Fibroblast of the aortic adventitia (primary cell): ENCODE measurements at places on chromosomes 3 and 15. TPM values are rescaled to one million over a fixed set of nuclear protein-coding genes. Genes with fewer than 3 reads are reported as not detected.

- DNase-seq, result peak; percentile 83
Observed at GRCh38 chr3:9884555-9885165, 4.6 kb upstream of the CIDEC start.

- no peak for DNase-seq
Observed at GRCh38 chr15:26691249-26691648, 81.6 kb downstream of the GABRB3 start.

DNA sequence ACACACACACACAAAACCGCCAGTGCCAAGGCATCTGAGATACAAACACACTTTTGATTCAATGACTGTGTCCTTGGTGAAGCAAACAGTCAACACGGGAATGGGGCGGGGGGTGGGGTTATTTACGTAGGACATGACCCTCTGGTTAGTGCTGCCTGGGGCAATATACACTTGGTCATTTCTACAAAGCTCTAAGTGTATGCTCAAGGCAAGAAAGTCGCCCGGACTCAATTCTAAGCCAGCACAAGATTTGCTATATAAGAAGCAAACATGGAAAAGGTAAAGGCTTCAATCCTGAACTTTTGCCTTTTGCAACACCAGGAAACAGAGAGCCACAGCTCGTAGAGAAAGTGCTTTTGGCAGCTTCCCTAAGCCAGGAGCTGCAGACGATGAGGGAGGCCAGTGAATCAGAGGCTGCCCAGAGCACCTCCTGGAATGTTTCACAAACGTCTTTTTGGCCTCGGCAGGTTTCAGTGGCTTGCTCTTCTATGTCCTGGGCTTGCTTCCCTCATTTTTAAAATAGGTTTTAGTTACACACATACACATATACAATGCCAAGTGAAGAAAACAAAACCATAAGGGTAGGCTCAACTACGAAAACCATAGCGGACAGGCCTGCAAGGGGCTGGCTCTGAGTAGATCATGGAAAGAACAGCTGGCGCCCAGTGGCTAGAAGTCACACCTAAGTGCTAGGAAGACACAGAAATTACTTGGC, 73.6 kb downstream of the TM4SF4 start:
- peak; percentile 98 for DNase-seq

GRCh38 chr3:125214738-125215137, 2.2 kb upstream of the SLC12A8 start:
- no peak for DNase-seq

- no peak for DNase-seq
Observed at GRCh38 chr15:38376081-38376480, 77.8 kb upstream of the FAM98B start.

- DNase-seq, result no peak
Observed at GRCh38 chr3:123524981-123525380, 59.9 kb downstream of the HACD2 start.

DNA sequence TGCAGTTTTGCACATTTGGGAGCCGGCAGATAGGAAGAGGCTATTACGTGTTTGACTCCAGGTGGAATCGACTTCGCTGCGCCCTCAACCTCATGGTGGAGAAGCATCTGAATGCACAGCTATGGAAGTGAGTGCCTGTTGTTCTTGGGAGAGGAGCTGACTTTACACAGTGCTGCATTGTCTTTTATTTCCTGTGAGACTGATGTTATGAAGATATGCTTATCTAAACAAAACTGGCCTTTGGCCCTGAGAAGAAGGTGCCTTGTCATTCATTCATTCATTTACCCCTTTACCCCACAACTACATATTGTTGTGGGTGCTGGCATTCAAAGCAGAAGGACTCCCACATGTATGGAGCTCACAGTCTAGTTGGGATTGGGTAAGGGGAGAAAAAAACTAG, 32.6 kb downstream of the PSMD6 start:
- no peak for DNase-seq

- DNase-seq, result no peak
Observed at GRCh38 chr3:149409351-149409750, 31.9 kb upstream of the TM4SF1 start.

- DNase-seq, result no peak
Observed at GRCh38 chr3:58180940-58181587, 29.7 kb downstream of the DNASE1L3 start.

- no peak for DNase-seq
Observed at GRCh38 chr3:127777332-127777731, 45.0 kb downstream of the MGLL start.

- DNase-seq, result no peak
Observed at GRCh38 chr15:51825698-51826097, 3.8 kb upstream of the TMOD3 start.

GRCh38 chr3:9066141-9066540, 102.9 kb upstream of the RAD18 start:
- DNase-seq, result peak; percentile 43

DNA sequence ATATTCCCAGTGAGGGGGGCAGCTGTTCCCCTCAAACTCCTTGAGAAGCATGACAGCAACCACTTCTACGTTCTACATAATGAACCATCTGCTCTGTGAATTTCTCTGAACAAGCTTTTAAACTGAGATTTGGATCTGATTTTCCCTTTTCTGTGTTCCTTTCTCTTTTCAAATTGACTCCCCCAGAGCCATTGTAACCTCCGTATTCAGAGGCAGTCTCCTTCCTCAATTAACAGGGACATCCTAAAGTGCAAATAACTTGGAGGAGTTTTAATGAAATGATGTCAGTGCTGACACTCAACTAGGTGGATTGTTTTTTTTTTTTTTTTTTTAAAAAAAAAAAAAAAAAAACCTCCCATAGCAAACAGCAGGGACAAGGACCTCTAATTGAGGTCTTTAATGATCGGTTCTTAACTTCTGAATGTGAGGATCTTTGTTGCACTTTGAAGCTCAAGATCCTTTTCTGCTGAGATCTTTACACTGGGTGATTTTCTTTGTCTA, 48.8 kb downstream of the ADAMTS9 start:
- no peak for DNase-seq

DNA sequence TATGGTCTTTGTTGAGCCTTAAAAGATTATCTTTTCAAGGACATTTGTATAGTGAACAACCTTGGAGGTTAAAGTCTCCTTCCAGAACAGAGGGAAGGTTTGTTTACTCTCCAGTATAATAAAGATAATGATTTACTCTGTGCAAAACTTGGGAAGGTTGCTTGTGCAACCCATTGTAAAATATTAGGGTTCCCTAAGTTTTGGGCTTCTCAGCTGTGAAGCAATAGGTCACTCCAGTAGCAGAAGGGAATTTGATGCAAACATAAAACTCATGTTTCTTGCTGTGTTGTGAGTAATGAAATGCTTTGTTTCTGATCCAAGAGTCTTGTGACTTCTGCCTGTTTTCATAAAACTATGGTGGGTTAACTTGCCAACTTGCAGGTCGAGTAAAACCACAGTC, 177.5 kb downstream of the SUCNR1 start:
- DNase-seq, result peak; percentile 32

DNA sequence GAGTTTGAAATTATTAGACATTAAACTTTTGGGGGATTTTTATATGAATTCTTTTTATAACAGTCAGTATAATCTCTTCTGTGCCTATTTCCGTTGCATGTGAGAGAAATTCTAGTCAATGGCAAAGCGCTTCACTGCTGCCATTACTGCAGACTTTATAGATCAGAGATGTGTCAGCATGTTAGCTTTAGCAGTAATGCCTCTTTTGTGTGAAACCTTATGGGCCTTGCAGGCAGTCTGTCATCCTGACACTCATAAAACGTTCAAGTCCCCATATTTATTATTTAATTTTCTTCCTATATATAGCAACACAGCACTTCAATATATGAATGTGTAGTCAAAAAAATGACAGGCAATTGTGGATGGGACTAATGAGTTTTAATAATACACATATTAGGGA, 191.0 kb downstream of the NLGN1 start:
- no peak for DNase-seq

DNA sequence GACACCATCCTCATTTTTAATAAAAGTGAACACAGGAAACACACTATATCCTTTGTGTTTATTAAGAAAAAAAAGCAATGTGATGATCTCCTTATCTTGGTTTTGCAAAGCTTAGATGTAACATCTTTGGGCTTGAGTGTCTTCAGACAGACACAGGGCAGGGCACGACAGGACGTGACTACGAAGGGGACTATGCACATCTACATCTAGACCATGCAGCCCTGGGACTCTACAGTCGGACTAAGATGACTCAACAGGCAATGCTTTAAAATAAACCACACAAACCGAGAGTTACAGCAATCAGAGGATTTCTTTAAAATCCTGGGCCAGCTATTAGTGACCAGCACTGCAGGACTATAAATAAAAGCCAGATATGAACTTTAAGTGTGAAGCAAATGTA, 22.8 kb upstream of the TM2D3 start:
- DNase-seq, result peak; percentile 59

GRCh38 chr3:188472336-188472735, 318.4 kb downstream of the LPP start:
- peak; percentile 23 for DNase-seq

DNA sequence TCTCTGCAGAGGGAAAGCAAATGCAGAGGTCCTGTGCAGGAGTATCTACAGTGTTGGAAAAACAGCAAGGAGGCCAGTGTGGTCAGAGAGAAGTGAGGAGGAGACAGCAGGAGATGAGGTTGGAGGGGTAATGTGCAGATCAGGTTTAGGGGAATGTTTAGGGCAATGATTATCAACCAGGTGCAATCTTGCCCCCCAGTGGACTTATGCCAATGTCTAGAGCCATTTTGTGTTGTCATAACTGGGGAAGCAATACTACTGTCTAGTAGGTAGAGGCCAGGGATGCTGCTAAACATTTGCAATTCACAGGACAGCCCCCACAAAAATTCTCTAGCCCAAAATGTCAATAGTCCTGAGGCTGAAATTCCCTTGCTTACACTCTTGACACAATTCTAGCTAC, 13.1 kb downstream of the CCDC191 start:
- DNase-seq, result no peak

DNA sequence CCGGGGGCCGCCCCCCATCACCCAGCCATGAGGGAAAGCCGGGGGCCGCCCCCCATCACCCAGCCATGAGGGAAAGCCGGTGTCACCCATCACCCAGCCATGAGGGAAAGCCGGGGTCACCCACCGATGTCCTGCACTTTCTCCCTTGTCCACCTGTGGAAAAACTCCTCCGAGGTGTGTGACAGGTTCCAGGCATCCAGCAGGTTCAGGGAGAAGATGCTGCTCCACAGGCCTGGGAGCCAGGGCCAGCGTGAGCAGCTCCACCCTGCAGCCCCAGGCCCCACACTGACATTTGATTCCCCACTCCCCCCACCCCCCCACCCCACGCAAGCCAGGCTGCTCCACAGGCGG, 15.5 kb upstream of the EHD4 start:
- no peak for DNase-seq

GRCh38 chr15:70197945-70198361, 100.2 kb upstream of the TLE3 start:
- no peak for DNase-seq

DNA sequence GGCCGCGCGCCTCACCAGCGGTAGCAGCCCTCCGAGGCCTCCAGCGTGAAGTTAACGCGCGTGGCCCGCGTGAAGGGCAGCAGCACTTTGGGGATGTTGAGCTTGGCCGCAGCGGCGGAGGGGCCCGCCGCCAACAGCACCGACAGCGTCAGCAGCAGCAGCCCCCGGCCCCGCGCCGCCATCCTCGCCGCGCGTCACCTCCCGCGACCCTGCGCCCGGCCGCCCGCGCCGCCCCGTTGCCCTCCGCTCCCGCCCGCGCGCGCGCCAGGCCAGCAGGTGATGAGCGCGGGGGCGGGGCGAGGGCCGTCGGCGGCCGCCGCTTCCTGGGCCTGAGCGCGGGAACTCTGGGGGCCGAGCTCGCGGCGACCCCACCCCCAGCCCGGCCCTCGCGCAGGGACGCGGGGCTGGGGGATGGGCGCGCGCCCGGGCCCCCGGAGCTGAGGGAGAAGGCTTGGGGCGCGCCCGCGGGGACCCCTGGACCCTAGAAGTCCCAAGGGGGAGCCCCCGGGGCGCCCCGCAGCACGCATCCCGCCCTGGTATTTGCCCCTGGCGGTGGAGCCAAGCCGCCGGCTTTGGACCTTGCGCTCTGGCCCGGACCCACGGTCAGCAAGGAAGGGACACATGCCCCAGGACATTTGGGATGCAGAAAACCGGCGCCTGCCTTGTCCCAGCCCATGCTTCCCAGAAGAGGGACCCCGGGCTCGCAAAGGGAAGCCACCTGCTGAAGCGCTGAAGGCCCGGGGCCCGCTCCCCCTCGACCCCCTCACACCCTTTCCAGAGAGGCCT, at the start of gene NUP210:
NUP210 (minus strand) TSS at position 278 of the 786 bp plus-strand sequence; CDS start at position 182, 96 bp downstream.
- no peak for DNase-seq

GRCh38 chr15:98653686-98654085, 5.3 kb downstream of the IGF1R start:
- peak; percentile 87 for DNase-seq

DNA sequence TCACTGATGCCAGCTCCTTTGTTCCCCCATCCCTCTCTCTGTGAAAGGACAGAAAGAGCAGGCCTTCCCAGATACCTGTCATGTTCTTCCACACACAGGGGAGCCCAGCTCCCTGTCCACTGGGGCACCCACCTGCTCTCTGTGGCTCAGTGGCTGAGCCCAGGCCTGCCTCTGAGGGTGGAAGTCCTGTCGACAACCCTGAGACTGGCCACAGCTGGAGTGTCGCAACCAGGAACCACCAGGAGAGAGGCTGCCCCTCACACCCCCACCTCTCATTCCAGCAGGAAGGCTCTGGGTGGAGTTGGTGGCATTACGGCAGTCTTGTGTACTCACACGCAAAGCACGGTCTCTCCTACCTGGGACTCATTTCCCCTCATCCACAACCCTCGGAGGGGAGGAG, 66.3 kb downstream of the MEGF11 start:
- no peak for DNase-seq

GRCh38 chr15:23642413-23643044, 5.1 kb downstream of the MAGEL2 start:
- peak; percentile 40 for DNase-seq

- no peak for DNase-seq
Observed at GRCh38 chr3:50583897-50584296, 14.6 kb downstream of the HEMK1 start.

GRCh38 chr3:111895071-111895470, 36.0 kb downstream of the PHLDB2 start:
- peak; percentile 40 for DNase-seq

GRCh38 chr3:4986175-4986781, 7.0 kb downstream of the BHLHE40 start:
- DNase-seq, result peak; percentile 59

GRCh38 chr15:54841701-54842305, 354.9 kb downstream of the RSL24D1 start:
- no peak for DNase-seq

The SENP7 gene
- 19.5 and 24.0 TPM in 2 replicates for total RNA-seq

The SMAD3 gene
- 53.6 and 96.3 TPM in 2 replicates for total RNA-seq

The SLC41A3 gene
- total RNA-seq, result 40.0 and 65.7 TPM in 2 replicates

The BUB1B gene
- total RNA-seq, result 1.3 and 35.2 TPM in 2 replicates

The TPRG1 gene
- 0.45 and 8.6 TPM in 2 replicates for total RNA-seq

The RLBP1 gene
- total RNA-seq, result not detected in 2 replicates

The OIP5 gene
- total RNA-seq, result 0.25 and 9.0 TPM in 2 replicates

The HAUS2 gene
- total RNA-seq, result 41.4 and 41.5 TPM in 2 replicates

The SOX2 gene
- not detected in 2 replicates for total RNA-seq

The NAA50 gene
- total RNA-seq, result 142 and 242 TPM in 2 replicates

The RBMS3 gene
- total RNA-seq, result 68.4 and 84.1 TPM in 2 replicates

The SPESP1 gene
- total RNA-seq, result 0.98 and 5.6 TPM in 2 replicates

The TTC21A gene
- total RNA-seq, result 2.4 and 3.8 TPM in 2 replicates

The ACSBG1 gene
- total RNA-seq, result under 0.01 TPM in 1 of 2 replicates, not detected in the other
